Hematopoietic multipotent progenitor cell treated with erythropoietin and hydrocortisone succinate and interleukin-3 and kit ligand, for 17 days (in vitro differentiated cells): ENCODE measurements at places on chromosomes 5 and 9.

DNA sequence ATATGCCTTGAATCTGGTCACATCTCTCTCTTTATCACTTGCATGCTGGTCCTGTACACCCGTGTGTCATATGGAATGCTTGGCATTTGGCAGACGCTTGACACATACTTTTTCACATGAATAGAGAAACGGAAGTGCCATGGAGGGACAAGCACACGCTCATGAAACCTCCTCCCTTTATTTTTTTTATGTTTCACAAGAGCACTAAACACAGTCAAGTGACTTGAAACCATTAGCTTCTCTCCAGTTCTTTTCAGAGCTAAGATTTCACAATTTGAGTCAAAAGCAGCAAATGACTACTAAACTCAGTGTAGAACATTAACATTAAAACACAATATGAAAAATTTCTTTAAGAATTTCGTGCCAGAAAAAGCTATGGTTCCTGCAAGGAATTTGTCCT, 151.1 kb downstream of the DOCK2 start:
- no peak for DNase-seq

- DNase-seq: no peak
Observed at GRCh38 chr5:143138839-143139238, 264.6 kb downstream of the NR3C1 start.

- DNase-seq: no peak
Observed at GRCh38 chr5:10679336-10679988, 81.6 kb downstream of the DAP start.

- DNase-seq: no peak
Observed at GRCh38 chr9:32092031-32092430, 292.4 kb upstream of the ACO1 start.

GRCh38 chr9:20152151-20152725, 363.4 kb upstream of the SLC24A2 start:
- DNase-seq: no peak

GRCh38 chr9:116842658-116843057, 155.6 kb downstream of the TRIM32 start:
- no peak for DNase-seq

- DNase-seq: no peak
Observed at GRCh38 chr5:94093300-94093699, 351.9 kb upstream of the POU5F2 start.

DNA sequence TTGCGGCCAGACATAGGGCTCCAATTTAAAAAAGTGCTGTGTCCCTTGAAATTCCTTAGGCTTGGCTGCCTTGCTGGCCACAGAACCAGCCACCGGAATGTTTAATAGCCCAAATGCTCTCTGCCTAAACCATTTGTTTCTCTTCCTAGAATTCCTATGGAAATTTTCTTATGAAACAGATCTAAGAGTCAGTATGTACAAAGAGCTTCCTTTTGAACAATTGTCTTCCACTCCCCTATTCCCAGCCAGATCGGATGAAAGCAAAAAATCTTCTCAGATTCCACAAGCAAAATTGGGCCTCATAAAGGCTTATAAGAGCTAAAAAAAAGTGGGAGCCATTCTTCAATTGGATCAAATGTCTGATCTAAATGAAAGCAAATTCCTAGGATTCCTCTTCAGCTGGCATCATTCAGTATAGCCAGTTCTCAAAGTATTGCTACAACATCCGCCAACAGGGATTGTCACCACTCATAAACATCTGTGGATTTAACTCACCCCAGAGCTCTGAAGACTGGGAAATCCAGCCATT, 104.3 kb downstream of the CEMIP2 start:
- no peak for DNase-seq

DNA sequence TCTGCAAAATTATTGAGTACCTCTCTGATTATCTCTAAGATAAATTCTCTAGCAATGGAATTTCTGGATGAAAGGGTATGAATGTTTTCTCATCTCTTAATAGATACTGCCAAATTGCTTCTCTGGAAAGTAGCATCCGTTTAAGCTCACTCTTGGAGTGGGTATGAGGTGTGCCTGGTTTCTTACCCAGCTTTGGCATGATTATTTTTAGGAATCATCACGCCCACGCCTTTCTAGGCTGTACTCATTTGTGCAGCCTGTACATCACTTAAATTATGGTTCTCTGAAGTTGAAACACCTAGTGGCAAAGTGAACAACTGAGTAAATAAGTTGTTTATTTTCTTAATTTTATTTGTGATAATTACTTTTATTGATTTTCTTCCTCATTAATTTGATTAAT, 156.5 kb upstream of the IL12B start:
- no peak for DNase-seq

- DNase-seq: no peak
Observed at GRCh38 chr9:126615245-126615790, 1.6 kb downstream of the LMX1B start.

DNA sequence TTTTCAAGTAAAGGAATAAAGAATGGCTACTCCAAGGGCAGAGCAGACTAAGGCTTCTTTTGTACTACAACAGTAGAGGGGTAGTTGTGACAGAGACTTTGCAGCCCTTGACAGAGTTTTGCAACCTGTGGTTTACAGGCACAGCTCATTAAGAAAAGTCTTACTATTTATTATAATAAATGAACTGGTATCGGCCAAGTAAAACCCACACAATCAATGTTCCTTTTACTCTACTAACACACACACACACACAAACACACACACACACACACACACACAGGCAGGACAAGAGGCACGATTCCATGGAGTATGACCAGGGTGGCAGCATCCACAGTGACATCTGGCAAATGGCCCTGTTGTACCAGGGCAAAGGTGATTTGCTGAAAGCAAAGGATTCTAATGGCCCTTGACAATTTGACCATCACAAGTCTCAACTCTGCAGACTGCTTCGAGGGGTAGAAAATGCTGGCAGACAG, 59.1 kb upstream of the GOLPH3 start:
- DNase-seq: no peak

DNA sequence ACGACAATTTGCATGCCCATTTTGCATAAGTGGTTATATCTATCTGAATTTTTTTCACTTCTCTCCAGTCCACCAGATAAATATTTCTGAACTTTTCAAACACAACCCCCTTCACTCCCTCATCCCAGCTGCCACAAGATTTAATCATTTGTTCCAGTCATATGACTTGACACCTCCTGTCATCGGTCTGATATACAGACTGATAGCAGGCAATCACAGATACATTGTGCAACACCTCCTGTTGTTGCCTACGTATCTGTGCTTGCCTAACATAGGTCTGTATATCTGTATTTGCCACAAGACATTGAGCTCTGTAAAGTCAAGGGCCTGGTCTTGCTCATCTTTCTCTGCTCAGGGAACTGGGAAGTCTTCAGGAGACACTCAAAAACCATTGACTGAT, 65.6 kb downstream of the GNA14 start:
- DNase-seq: no peak

DNA sequence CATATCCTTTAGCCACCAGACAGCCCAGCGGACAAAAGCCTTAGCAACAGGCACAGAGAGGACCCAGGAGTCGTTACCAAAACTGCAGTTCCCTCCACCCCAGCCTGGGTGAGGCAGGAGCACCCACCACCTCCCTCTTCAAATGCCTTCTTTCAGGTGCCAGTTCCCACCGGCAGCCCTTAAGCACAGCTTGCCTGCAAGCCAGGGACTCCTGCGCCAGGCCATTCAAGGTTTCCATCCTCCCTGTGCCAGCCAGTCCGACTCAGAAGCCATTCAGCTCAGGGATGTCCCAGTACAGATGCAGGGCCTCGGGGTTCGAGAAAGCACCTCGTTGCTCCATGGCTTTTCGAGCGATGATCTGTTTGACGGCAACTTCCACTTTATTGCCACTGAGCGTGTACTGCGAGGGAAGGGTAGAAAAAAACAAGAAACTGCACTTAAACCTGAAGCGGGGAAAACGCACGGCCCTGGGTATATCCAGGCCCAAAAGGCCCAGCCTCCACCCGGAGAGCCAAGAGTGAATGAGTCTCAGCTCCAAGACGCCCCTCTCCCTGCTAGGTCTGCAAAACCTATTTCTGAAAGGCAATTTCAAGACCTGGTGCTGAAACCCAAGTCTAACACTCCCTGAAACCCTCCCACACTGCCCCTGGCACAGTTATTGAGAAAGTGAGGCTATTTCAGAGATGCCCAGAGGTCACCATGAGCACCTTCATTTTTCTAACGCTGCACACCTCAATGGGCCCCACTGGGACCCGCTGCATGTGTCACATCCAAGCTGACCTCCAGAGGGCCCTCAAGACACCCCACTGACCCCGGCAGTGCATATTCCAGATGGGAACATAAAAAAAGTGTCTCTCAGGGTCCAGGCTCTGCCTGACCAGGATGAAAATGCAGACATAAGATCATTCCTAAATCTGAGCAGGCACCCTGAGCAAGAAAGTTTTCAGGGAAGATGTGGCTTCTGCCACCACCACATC, 36.8 kb upstream of the ZNF354A start:
- DNase-seq: no peak

GRCh38 chr5:177397875-177398390, 2.5 kb downstream of the PFN3 start:
- no peak for DNase-seq
